ENCODE measurements at places on chromosomes 7 and 10.

DNA sequence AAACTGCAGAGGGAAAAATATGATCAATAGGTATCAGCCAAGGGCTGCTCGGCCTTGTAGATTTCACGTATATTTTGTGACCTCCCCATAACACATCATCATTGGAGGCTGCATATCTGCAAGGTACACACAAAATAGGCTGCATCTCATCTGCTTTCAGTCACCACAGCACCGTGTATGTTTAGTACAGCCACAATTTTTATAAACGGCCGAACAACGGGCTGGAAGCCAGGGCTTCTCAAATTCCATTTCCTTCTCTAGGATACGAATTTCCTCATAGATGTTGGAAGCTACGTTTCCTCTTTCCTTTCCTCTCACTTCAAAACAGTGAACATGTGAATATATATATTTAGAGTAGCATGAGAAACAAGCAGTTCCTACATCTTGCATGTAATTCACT lies 20.2 kb upstream of the FOXK1 start:
- no peak for DNase-seq

- no peak for DNase-seq
Observed at GRCh38 chr7:117774943-117775342, 98.3 kb downstream of the CTTNBP2 start.

DNA sequence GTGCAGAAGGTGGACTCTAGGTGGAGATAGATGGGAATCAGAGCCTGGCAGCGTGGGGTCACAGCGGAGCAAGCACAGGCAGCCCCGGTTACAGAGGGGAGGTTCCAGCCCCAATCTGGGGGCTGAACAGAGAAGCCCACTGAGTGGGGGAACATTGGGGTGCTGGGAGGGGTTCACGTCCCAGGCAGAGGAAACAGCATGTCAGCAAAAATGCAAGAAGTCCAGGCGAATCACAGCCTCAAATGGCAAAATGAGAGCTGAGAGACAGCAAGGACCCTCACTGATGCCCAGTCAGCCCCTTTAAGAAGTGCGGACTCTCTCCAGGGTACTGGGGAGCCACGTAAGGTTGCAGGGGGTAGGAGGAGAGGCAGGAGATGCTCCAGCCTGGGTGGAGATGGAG lies 62.0 kb downstream of the ELFN1 start:
- DNase-seq: no peak

DNA sequence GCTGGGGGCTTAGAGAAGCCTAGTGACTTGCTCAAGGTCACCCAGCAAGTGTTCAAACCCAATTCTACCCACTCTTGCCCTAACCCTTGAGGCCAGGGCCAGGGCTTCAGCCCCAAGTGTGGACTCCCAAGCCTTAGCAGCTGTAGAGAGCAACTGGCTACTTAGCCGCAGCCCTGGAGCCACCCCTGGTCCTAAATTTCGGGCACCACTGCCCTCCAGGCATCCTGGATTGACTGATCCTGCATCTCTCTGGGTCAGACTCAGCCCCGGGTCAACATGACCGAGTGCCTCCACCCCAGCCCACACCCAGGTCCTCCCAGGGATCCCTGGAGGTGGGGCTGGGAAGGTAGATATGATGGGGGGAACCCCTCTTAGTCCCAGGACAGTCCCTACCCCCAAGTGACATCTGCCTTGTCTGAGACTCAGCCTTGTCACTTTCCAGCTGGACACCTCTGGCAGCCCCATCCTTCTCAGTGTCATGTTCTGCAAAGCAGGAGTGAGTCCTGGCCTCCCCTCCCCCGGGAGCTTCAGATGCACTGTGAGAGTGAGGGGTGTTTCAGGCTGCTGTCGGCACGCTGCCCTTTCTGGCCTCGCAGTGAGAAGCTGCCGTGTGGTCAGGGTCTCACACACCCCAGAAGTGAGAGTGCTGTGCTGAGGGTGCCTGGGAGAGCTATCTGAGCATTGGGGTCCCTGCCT lies 89.8 kb downstream of the ZMIZ1 start:
- no peak for DNase-seq

DNA sequence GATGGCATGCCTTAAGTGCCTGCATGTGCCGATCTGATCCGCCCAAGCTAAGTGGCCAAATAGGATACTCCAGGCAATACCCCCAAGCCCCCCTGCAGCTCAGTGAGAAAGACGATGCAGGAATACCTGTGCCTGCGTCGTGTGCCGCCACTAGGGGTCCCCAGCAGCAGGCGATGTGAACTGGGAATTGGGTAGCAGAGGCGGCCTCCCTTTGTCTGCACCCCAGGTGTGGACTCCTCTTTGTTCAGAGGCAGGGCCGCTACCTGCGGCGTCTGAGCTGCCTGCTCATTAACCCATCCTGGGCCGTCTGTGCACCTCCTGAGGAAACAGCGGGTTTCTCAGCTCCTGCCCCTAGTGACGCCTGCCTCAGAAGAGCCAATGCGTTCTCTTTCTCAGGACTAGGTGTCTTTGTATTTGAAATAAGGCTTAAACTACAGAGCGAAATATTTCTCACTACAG lies 4.8 kb upstream of the CHN2 start:
- peak; percentile 69 for DNase-seq

- DNase-seq: no peak
Observed at GRCh38 chr10:97880109-97880508, 30.5 kb downstream of the GOLGA7B start.
